ENCODE measurements at places on chromosomes 12 and 14. TPM values are rescaled to one million over a fixed set of nuclear protein-coding genes. Genes with fewer than 3 reads are reported as not detected.
A peak's percentile ranks its signal among the peaks of the same experiment; 100 is the strongest.

GRCh38 chr12:27014859-27015729 is 910 bp upstream of the TM7SF3 start:
- H3K4me1 ChIP-seq, result peaks cover 10% of the 10 kb centered on the region
- DNase-seq, result no peak
- H3K27ac ChIP-seq, result peak overlapping the region; percentile 95
- H3K36me3 ChIP-seq, result no peaks in the 10 kb centered on the region
- peaks cover 2% of the 10 kb centered on the region for H3K27me3 ChIP-seq
- H3K4me3 ChIP-seq, result peak overlapping the region; percentile 61

DNA sequence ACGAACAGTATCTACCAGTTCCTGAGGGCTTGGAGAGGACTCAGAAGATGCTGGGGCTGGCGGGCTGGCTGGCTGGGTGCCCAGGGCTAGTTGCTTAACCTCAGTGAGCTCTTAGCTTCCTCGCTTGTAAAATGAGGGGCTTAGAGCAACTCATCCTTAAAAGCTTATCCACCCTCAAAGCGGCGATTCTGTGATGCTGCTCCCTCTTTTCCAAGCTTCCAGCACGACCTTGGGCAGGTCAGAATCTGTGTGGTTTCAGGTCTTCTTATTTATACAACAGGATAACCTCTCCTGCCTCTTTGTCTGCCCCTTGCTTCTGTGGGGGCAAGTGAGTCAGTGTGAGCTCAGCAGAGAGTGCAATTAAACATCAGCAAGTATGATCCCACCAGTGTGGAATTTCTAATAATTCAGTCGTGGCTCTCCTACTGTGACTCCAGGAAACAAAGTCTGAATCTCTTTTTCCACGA is 281.8 kb downstream of the KSR2 start:
- no peak overlapping the region for H3K27ac ChIP-seq
- no peak overlapping the region for H3K4me3 ChIP-seq
- DNase-seq, result peak; percentile 49
- H3K4me1 ChIP-seq, result peaks cover 13% of the 10 kb centered on the region
- H3K36me3 ChIP-seq, result no peaks in the 10 kb centered on the region
- H3K27me3 ChIP-seq, result peaks cover 3% of the 10 kb centered on the region

- H3K36me3 ChIP-seq, result no peaks in the 10 kb centered on the region
- peaks cover 72% of the 10 kb centered on the region for H3K27me3 ChIP-seq
- H3K4me1 ChIP-seq, result peaks cover 6% of the 10 kb centered on the region
- DNase-seq, result no peak
- no peak overlapping the region for H3K4me3 ChIP-seq
Measured at GRCh38 chr14:23579311-23579630, 681 bp upstream of the JPH4 start.

DNA sequence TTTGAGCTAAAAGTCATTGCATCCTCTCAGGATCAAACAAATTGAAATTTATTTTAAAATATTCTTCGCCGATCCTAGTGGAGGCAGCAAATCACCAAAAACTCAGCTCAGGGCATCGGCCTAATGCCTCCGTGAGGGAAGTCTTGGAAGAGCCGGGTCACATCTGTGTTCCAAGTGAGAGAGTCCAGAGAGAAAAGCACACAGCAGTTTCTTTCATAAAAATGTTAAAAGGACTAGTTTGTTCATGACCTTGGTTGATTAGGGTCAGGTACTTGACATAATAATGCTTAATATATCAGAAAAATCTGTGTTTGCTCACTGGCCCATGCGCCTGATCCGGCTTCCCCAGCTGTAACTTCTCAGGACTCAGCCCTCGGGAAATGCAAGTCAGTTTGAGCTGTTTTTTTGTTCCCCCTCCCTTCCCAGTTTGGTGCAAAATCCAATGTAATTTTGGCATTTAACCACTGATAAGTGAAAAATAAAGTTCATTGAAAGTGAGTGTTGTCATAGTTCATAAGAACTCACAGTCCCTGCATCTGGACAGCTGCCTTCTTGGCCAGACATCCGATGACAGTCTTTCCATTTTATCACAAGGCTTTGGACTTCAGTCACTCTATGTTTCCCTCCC is 161.7 kb downstream of the CAND1 start:
- H3K4me1 ChIP-seq, result peaks cover 7% of the 10 kb centered on the region
- H3K36me3 ChIP-seq, result no peaks in the 10 kb centered on the region
- peak; percentile 92 for DNase-seq
- H3K27me3 ChIP-seq, result no peaks in the 10 kb centered on the region

- H3K4me3 ChIP-seq, result no peak overlapping the region
- H3K4me1 ChIP-seq, result no peaks in the 10 kb centered on the region
- no peaks in the 10 kb centered on the region for H3K27me3 ChIP-seq
- H3K36me3 ChIP-seq, result no peaks in the 10 kb centered on the region
- DNase-seq, result no peak
Measured at GRCh38 chr12:38053113-38053512, 263.5 kb upstream of the ALG10B start.

GRCh38 chr14:99413172-99413571 is 67.5 kb downstream of the SETD3 start:
- H3K27me3 ChIP-seq, result no peaks in the 10 kb centered on the region
- H3K4me3 ChIP-seq, result no peak overlapping the region
- no peak overlapping the region for H3K27ac ChIP-seq
- no peaks in the 10 kb centered on the region for H3K4me1 ChIP-seq
- peaks cover 15% of the 10 kb centered on the region for H3K36me3 ChIP-seq

DNA sequence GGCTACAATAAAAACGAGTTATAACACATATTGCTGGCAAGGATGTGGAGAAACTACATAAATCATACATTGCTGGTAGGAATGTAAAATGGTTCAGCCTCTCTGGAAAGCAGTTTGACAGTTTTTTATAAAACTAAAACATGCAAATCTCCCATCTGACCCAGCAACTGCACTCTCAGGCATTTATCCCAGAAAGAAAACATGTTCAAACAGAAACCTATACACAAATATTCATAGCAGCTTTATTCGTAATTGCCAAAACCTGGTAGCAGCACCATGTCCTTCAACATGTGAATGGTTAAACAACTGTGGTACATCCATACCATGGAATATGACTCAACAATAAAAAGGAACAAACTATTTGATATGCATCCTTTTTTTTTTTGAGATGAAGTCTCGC is 10.1 kb upstream of the TMCC3 start:
- H3K4me3 ChIP-seq, result no peak overlapping the region
- no peaks in the 10 kb centered on the region for H3K27me3 ChIP-seq
- H3K36me3 ChIP-seq, result no peaks in the 10 kb centered on the region
- DNase-seq, result no peak
- no peak overlapping the region for H3K27ac ChIP-seq
- no peaks in the 10 kb centered on the region for H3K4me1 ChIP-seq

GRCh38 chr14:97641827-97642226 is 844.6 kb downstream of the VRK1 start:
- no peak overlapping the region for H3K4me3 ChIP-seq
- no peaks in the 10 kb centered on the region for H3K36me3 ChIP-seq
- H3K27ac ChIP-seq, result no peak overlapping the region
- no peak for DNase-seq
- H3K4me1 ChIP-seq, result peaks cover 3% of the 10 kb centered on the region

GRCh38 chr12:130830246-130830551 is 8.9 kb downstream of the STX2 start:
- peaks cover 8% of the 10 kb centered on the region for H3K36me3 ChIP-seq
- no peak for DNase-seq
- peaks cover 15% of the 10 kb centered on the region for H3K4me1 ChIP-seq
- H3K27ac ChIP-seq, result no peak overlapping the region
- no peaks in the 10 kb centered on the region for H3K27me3 ChIP-seq

- H3K27ac ChIP-seq, result no peak overlapping the region
- no peak for DNase-seq
- H3K4me3 ChIP-seq, result no peak overlapping the region
- H3K4me1 ChIP-seq, result no peaks in the 10 kb centered on the region
- no peaks in the 10 kb centered on the region for H3K36me3 ChIP-seq
- peaks cover 7% of the 10 kb centered on the region for H3K27me3 ChIP-seq
Measured at GRCh38 chr12:104638218-104638850, 181.6 kb downstream of the CHST11 start.

GRCh38 chr12:4153343-4153892 is 120.1 kb upstream of the CCND2 start:
- no peaks in the 10 kb centered on the region for H3K27me3 ChIP-seq
- DNase-seq, result no peak
- H3K4me1 ChIP-seq, result peaks cover 10% of the 10 kb centered on the region
- no peak overlapping the region for H3K4me3 ChIP-seq

DNA sequence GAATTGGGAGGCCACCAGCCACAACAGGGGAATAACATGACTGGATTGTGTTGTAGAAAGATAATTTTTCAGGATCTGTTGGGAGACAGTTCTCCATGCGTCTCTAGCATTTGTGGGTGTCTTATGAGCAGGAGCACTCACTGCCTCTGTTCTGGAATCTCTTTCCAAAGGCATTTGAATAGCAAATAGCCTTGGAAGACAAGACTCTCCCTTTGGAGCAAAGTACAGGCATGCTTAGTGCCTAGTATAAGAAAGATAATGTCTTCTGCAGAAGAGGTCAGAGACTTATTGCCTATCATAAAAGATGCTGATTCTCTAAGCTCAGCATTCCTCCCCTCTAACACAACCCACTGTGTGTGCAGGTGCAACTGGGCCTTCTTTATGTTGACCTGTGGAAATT is 58.3 kb downstream of the VCPKMT start:
- no peak overlapping the region for H3K27ac ChIP-seq
- H3K27me3 ChIP-seq, result no peaks in the 10 kb centered on the region
- no peak for DNase-seq
- peaks cover 39% of the 10 kb centered on the region for H3K4me1 ChIP-seq

DNA sequence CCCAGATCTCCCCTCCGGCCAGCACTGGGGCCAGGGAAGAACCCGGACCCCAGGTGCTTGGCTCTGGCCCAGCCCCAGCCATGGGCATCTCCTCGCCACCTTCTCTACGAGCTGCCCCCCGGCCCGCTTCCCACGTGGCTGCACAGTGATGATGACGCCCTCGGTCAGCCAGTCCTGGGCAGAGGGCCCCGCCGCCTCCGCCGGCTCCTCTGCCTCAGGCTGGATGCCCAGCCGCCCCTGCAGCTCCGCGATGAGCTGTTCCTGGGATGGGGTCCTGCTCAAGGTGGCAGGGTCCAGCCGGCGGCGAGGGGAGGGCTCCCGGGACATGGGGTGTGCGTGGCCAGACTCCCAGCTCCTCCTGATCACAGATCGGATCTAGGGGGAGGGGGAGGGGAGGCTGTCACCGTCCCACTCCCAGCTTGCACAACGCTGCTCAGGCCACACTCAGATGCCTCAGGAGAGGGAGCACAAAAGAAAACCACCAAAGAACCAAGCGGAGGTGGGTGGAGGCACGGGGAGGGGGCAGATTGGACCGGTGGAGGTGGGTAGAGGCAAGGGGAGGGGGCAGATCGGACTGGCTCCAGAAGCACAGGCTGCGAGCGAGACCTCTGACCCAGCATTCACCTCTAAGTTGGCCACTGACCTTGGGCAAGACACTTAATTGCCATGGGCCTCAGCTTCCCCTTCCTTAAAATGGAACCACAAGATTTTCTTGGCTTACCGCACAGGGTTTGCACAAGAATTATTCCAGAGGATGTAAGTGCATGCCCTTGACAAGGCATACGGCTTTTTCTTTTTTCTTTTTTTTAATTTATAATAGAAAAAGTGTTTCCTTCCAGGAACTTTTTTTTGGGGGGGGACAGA is 16.1 kb upstream of the RPLP0 start:
- H3K4me1 ChIP-seq, result no peaks in the 10 kb centered on the region
- peaks cover 96% of the 10 kb centered on the region for H3K36me3 ChIP-seq
- H3K27me3 ChIP-seq, result no peaks in the 10 kb centered on the region
- H3K4me3 ChIP-seq, result no peak overlapping the region
- H3K27ac ChIP-seq, result no peak overlapping the region

GRCh38 chr12:124617615-124618014 is 50.2 kb upstream of the NCOR2 start:
- peaks cover 5% of the 10 kb centered on the region for H3K27me3 ChIP-seq
- H3K27ac ChIP-seq, result no peak overlapping the region
- no peaks in the 10 kb centered on the region for H3K36me3 ChIP-seq
- no peak for DNase-seq

DNA sequence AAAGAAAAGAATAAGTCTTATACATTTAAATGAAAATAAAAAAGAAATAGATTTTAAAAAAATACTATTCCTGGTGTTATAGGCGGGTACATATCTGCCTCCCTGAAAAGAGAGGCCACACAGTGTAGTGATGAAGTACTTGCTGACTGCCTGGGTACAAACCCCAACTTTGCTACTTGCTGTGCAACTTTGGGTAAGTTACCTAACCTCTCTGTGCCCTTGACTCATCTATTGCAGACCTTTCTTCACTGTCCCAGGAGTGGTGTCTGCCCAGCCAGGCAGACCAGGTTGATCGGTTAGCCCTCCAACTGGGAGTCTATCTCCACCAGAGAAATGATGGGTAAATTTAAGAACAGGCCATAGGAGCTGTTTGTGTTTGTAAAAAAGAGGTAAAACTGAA is 82.0 kb downstream of the SLC24A4 start:
- H3K4me3 ChIP-seq, result no peak overlapping the region
- no peak for DNase-seq
- H3K27me3 ChIP-seq, result no peaks in the 10 kb centered on the region
- H3K4me1 ChIP-seq, result peaks cover 6% of the 10 kb centered on the region
- H3K36me3 ChIP-seq, result no peaks in the 10 kb centered on the region
- H3K27ac ChIP-seq, result no peak overlapping the region

- H3K4me1 ChIP-seq, result peaks cover 16% of the 10 kb centered on the region
- peaks cover 81% of the 10 kb centered on the region for H3K27me3 ChIP-seq
- H3K27ac ChIP-seq, result no peak overlapping the region
- H3K36me3 ChIP-seq, result no peaks in the 10 kb centered on the region
- no peak for DNase-seq
Measured at GRCh38 chr14:56812364-56813141, 2.3 kb upstream of the OTX2 start.

- H3K27me3 ChIP-seq, result no peaks in the 10 kb centered on the region
- no peak overlapping the region for H3K4me3 ChIP-seq
- DNase-seq, result no peak
- H3K27ac ChIP-seq, result no peak overlapping the region
Measured at GRCh38 chr12:24078318-24078765, 128.9 kb upstream of the SOX5 start.

GRCh38 chr12:128652136-128652751 is 171.5 kb downstream of the SLC15A4 start:
- no peaks in the 10 kb centered on the region for H3K4me1 ChIP-seq
- no peak overlapping the region for H3K4me3 ChIP-seq
- no peak overlapping the region for H3K27ac ChIP-seq
- DNase-seq, result no peak

DNA sequence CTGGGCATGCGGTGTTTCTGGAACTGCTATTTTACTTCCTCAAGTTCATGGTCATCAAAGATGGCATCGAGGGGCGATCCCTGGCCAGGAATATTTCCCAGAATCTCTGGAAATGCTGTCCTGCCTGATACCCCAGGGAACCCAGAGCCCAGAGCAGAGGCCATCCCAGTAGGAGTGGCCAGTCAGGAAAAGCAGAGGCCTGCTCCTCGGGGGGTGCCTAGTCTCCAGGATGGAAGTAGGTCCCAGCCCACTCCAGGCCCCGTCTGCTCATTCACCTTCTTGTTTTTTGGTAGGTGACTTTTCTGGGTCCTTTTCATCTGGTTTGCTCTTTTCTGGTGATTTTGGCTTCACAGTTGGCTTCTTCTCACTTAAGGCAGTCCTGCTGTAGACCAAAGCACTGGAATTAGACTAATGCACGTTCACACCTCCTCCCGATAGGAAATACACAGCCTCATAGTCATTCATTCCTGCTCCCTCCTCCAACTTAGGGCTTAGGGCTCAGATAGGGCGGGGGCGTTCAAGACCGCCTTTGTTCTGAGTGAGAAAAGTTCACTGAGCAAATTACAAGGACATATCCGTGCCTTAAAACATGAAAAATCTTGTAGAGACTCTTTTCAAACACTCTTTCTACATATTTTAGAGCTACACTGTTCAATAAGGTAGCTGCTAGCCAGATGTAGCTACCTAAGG is 51.1 kb downstream of the TRAFD1 start:
- no peak overlapping the region for H3K27ac ChIP-seq
- no peak overlapping the region for H3K4me3 ChIP-seq

The TUBA1A gene
- total RNA-seq, result 679 TPM

The CCDC38 gene
- 0.09 TPM for total RNA-seq

The NR4A1 gene
- total RNA-seq, result 23.7 TPM

The CD63 gene
- total RNA-seq, result 905 TPM

The EAPP gene
- total RNA-seq, result 43.6 TPM
